Activated CD4-positive, alpha-beta T cell treated with anti-CD3 and anti-CD28 coated beads, Interleukin-2, amount 50 U/mL, for 24 hours (primary cell): ENCODE measurements at places on chromosomes 4 and X.

GRCh38 chr4:90995996-90996395, 868.8 kb downstream of the CCSER1 start:
- DNase-seq: no peak

DNA sequence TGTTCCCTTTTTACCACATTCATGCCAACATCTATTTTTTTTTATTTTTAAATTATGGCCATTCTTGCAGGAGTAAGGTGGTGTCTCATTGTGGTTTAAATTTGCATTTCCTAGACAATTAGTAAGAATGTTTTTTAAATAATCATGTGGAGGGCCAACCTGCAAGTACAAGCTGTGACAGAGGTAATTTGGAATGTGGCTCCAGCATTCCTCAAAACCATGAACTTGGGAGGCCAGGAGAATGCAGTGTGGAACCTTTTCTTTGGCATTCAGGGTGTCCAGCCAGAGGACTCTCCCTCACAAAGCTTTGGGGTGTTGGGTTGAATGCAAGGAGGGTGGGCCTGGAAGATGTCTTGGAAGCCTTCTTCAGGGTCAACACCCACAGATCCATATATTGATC, 7.3 kb upstream of the TMEM185A start:
- no peak for DNase-seq

- DNase-seq: no peak
Observed at GRCh38 chr4:172815499-172816164, 353.0 kb upstream of the GALNT7 start.

- no peak for DNase-seq
Observed at GRCh38 chr4:105971036-105971435, 75.8 kb downstream of the NPNT start.

GRCh38 chrX:53494436-53494835, 60.3 kb upstream of the HSD17B10 start:
- DNase-seq: no peak

DNA sequence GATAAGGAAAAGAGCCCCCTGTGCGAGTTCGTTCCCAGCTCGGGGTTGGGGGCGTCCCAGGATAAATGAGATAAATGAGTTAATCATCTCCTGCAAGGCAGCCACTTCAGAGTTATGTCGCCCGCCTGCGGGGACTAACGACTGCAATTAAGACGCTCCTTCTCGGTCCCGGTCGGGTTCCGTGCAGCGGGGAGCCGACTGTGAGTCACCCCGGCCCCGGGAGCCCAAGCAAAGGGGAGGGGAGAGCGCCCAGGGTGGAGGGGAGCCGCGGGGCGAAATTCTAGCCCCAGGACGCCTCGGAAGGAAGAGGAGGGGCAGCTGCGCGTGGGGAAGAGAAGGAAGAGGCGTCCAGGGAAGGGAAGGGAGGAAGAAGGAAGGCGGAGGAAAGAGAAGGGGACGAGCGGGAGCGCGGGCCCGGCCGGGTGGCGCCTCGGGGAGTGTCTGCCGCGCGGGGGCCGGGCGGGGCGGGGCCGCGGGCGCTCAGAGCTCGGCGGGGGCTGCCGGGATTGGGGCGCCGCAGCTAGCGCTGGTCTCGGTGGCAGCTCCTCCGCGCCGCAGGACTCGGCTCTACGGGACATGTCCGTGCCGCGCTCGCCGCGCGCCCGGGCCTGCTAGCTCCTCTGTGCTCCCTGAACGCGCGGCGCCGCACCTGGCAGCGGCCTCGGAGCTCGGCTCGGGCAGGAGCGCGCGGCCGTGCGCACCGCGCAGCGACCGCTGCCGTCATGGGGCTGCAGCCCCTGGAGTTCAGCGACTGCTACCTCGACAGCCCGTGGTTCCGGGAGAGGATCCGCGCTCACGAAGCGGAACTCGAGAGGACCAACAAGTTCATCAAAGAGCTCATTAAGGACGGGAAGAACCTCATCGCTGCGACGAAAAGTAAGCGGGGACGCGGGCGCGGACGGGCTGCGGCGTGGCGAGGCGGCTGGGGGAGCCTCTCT, at the start of gene ARHGAP10:
TSS of gene ARHGAP10 (plus strand) at position 509 of the 938 bp plus-strand sequence. CDS start at position 723, 214 bp downstream.
- peak; percentile 43 for DNase-seq

GRCh38 chr4:84920617-84921016, 45.9 kb downstream of the WDFY3 start:
- DNase-seq: no peak

DNA sequence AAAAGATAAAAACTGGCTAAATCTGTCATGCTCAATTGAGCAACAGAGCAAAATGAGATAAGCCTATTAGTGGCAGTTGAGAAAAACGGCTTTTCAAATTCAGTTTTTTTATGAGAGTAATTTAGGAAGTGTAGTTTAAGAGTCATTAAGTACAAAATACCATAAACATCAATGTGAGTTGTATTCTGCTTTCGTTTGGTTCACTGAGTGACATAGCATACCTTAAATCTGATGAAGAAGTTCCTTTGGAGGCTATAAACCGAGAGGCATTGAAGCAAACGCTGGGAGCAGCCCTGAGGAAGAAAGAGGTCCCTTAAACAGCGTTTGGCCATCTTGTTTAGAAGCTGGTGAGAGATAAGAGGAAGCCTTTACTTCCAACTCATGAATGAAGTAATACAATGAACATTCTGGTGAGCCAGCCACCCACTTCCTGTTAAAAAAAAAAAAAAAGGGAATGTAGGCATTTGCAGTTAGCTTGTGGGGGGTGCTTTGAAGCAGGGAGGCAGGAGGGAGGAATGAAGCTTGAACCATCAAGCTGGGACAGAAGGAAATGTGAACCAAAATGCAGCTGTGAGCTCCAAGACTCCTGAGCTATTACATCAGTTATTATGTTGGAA, 132.3 kb downstream of the ZNF330 start:
- no peak for DNase-seq

DNA sequence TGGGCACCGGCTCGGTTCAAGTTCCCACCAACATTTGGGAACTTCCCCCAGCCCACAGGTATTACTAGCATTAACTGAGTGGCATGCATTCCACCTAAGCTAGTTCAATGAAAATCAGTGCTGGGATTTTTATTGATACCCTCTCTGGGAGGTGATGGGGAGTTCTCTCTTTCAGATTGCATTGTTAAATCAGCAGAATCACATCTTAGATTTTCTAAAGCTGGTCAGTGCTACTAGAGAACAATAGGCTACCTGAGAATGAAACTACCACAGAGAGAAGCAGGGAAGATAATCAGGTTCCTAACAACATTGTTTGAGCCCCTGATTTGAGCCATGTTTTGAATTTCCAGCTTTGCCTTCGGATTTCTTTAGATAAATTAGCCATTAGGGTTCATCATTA, 16.0 kb downstream of the EPGN start:
- DNase-seq: no peak

DNA sequence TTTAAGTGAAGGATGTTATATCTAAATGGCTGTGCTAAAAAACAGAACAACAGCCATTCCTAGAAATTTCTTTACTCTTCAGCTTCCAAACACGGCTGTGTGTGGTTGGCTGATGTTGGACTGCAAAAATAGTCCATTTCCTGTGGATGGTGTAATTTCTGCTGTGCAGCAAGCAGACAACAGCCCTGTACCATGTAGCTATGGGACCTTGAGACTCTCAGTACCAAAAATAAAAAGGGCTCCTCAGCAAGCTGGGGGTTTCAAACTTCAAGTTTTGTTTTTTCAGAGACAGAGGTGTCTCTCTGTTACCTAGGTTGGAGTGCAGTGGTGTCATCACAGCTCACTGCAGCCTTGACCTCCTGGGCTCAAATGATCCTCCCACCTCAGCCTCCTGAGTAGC, 18.1 kb downstream of the CD40LG start:
- no peak for DNase-seq

DNA sequence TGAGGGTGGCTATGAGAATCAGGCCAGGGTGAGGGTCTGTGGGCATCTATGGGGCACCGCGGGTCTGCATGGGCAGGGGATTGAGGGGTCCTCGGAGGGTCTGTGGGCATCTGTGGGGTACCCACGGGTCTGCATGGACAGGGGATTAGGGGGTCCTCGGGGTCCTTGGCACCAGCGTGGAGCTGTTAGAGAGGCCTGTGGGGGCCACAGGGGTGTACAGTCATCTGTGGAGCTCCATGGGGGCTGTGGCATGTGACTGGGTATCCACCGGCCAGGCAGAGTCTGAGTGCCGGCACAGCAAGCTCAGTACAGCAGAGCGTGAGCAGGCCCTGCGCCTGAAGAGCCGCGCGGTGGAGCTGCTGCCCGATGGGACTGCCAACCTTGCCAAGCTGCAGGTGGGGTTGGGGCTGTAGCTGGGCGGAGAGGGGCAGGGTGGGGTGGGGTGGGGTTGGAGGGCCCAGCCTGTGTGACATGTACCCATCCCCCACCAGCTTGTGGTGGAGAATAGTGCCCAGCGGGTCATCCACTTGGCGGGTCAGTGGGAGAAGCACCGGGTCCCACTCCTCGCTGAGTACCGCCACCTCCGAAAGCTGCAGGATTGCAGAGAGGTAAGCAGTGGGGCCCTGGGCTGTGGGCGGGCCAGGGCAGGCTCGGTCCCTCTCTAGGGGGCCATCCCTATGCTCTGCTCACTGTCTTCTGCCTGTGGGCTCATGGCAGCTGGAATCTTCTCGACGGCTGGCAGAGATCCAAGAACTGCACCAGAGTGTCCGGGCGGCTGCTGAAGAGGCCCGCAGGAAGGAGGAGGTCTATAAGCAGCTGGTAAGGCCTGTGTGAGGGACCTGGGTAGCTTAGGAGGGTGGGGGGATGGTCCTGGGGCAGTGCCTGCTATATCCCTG, 12.9 kb downstream of the CCDC22 start:
- DNase-seq: no peak

- no peak for DNase-seq
Observed at GRCh38 chrX:67693928-67694327, 150.1 kb downstream of the AR start.

DNA sequence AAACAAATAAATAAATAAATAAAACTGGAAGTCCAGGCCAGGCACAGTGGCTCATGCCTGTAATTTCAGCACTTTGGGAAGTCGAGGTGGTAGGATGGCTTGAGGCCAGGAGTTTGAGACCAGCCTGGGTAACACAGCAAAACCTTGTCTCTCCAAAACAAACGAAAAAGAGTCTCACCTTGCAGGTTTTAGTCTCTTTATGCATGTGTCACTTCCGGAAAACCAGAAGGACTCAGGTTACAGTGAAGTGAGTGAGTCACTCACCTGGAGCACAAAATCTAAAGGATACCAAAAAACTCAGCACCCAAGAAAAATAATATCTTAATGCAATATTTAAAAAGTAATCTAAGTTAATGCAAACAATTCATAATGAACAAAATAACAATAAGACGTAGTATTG, 20.1 kb upstream of the SLC34A2 start:
- DNase-seq: no peak

DNA sequence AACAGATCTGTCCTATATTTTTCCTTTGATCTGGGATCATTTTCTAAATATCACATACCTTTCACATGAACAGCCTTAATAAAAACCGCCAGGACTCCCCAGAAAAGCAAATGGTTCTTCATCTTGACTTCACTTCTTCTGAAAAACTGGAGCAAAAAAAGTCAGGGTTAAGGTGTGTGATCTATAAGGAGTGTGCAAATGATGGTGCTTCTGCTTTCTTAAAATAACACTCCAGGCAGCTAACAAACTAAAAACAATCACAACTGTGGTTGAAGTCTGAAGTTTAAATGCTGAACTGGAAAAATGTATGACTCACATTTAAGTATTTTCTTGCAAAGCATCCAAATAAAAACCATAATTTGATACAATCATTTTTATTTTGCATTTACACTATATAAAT, at the start of gene JCHAIN:
TSS of gene JCHAIN (minus strand) at position 140 of the 400 bp plus-strand sequence. CDS start at position 122, 18 bp downstream.
- no peak for DNase-seq

DNA sequence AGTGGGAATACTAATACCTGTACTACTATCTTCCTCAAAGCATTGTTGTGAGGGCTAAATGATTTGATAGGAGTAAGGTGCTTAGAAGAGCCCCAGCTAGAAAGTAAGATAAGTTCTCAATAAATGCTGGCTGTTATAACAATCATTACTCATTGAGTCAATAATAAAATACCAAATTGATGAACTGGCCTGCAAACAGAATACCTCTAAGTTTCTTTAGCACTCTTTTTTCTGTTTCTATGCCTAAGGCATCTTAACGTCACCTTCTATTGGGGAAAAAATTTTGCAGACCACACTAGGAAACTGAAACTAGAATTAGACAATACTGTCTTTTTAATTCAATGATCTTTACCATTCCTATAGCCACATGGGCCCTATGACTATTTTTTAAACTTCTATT, 1.2 kb downstream of the CLTRN start:
- no peak for DNase-seq

DNA sequence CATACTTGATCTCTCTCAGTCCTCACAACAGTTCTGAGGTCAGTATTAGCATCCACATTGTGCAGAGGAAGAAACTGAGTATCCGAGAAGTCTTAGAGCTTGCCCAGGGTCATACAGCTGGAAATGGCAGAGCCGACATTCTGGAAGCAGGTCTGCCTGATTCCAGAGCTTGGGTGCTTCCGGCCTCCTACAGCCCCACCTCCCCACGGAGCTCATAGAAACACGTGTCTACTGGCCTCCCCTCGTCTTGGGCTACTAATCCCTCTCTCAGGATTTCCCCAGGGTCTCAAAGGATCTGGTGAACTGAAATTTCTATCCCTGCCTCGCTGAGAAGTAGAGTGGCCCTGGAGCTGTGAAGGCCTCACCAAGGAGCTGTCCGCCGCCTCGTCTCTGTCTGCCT, 12.0 kb upstream of the KDM5C start:
- DNase-seq: no peak

- no peak for DNase-seq
Observed at GRCh38 chr4:169098054-169098497, 88.0 kb upstream of the CBR4 start.

DNA sequence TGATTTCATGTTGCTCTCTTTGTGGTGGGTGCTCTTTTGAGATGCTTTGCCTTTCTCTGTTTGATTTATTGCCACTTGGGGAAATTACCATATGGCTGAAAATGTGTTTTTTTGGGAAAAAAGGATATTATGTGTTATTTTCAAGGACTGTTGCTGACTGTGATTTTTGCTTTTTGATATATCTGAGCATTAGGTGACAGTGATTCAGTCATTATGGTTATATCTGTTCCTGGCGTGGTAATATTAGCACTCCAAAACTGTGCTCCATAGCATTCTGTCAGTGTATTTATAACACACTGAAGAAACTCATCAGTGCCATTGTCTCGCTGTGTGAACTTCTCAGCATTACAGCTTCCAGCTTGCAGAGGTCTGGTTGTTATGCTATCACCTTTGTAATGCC, 73.8 kb downstream of the PHEX start:
- DNase-seq: no peak

- no peak for DNase-seq
Observed at GRCh38 chr4:125045311-125045710, 269.4 kb upstream of the FAT4 start.

DNA sequence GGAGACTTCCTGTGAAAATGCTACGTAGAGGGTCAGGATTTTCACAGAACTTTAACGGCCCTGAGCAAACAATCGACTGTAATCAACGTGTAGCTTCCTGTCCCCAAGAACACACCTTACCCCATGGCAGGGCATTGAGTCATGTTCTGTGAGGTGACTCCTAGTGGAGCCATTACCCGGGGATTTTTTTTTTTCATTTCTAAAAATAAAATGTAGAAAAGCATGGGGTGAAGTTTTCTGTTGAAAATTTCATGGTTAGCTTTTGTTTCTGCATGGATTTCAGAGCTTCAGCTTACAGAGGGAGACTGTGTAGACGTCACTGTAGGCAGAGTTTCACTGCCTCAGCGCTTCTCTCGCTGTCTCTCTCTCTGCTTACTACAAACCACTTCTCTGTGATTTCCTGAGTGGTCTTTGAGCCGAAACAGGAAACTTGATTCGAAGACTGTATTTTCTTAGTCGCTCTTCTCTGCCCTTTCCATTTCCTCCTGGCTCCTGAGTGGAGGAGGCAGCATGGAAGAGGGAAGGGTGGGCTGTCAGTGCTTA, 111.7 kb downstream of the NFKB1 start:
- DNase-seq: no peak

GRCh38 chr4:118969359-118969758, 80.7 kb downstream of the SYNPO2 start:
- DNase-seq: no peak
